ENCODE measurements at places on chromosomes 7 and 10. TPM values are rescaled to one million over a fixed set of nuclear protein-coding genes. Genes with fewer than 3 reads are reported as not detected.

The MALSU1 gene
- total RNA-seq: 40.8 TPM

The CCDC172 gene
- total RNA-seq: not detected

The TRIM50 gene
- not detected for total RNA-seq

The ASB10 gene
- total RNA-seq: not detected

The GCK gene
- 0.87 TPM for total RNA-seq

The CALML3 gene
- total RNA-seq: not detected

The AOAH gene
- 4.7 TPM for total RNA-seq

The KEL gene
- 0.71 TPM for total RNA-seq

The KCP gene
- total RNA-seq: 3.8 TPM

The LRRC17 gene
- total RNA-seq: 0.53 TPM

The FAM20C gene
- 0.54 TPM for total RNA-seq

The ASL gene
- total RNA-seq: 48.7 TPM

The VIPR2 gene
- not detected for total RNA-seq

The NYAP1 gene
- total RNA-seq: not detected

The ADCK2 gene
- 32.6 TPM for total RNA-seq

The TRIM74 gene
- 1.6 TPM for total RNA-seq

The NUTM2A gene
- 0.96 TPM for total RNA-seq

The ADCYAP1R1 gene
- not detected for total RNA-seq
